ENCODE measurements at places on chromosomes 5 and 9. TPM values are rescaled to one million over a fixed set of nuclear protein-coding genes. Genes with fewer than 3 reads are reported as not detected.

Gene PCDHA11
- total RNA-seq, result not detected

Gene CLPTM1L
- 119 TPM for total RNA-seq

Gene BTNL3
- total RNA-seq, result not detected

Gene ZFP37
- 0.58 TPM for total RNA-seq

Gene UBE2QL1
- under 0.01 TPM for total RNA-seq

Gene GABRB2
- total RNA-seq, result under 0.01 TPM

Gene PCDHGB5
- 23.3 TPM for total RNA-seq

Gene FBP2
- total RNA-seq, result not detected

Gene OLFM1
- 10.1 TPM for total RNA-seq

Gene IFNB1
- not detected for total RNA-seq

Gene PRLR
- total RNA-seq, result 2.4 TPM

Gene PCDHGB4
- total RNA-seq, result 12.8 TPM

Gene FGD3
- total RNA-seq, result not detected

Gene MSX2
- 0.23 TPM for total RNA-seq

Gene SURF1
- 45.4 TPM for total RNA-seq

Gene TMEM215
- not detected for total RNA-seq

Data from pericardium fibroblast (primary cell).